ENCODE measurements at places on chromosomes 2 and 18. TPM values are rescaled to one million over a fixed set of nuclear protein-coding genes. Genes with fewer than 3 reads are reported as not detected.

Gene CYS1
- total RNA-seq: 0.17 TPM

Gene KLHL14
- 0.33 TPM for total RNA-seq

DNA sequence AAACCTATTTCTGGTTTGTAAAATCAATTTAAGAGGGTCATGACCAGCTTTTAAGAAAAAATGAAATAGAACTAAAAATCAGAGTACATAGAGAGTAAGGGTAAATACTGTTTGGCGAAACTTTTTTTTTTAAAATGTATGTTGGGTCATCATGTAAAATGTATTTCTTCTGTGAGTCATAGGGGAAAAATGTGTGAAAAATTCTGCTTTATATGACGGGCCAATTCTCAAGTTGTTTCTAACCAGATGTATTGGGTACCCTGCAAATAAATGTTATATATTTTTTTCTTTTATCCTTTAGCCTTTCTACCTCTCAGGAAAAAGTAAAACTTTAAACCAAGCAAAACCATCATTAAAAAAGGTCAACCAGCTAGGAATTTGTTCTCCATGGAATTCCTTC lies 13.9 kb downstream of the AFTPH start:
- DNase-seq: no peak

Gene ALPI
- total RNA-seq: not detected

GRCh38 chr2:54676656-54677055 lies 46.8 kb upstream of the EML6 start:
- DNase-seq: no peak
